NCI-H2081 treated with DMSO at 0.1 percent for 48 hours (cell line): ENCODE measurements at places on chromosomes 4 and X.

DNA sequence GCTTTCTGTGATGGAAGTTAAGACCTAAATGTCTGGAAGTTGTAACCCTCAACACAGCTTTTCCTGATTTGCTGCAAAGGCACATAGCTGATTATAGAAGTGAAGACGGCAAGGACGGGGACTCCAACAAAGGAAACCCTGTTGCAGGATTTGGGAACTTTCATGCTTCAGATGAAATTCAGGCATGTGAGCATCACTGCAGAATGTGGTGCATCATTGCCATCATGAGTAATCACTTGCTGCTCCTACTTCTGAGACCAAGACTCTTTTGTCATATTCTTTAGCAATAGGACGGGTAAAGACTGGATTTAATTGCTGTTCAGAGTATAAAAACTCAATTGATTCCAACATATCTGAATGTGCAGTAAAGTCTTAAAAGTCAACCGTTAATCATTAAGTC, 35.8 kb downstream of the YIPF6 start:
- no peak for DNase-seq

- DNase-seq = no peak
These were observed 124.2 kb upstream of the MBNL3 start for GRCh38 chrX:132612821-132613564.

- DNase-seq = no peak
These were observed 213.9 kb downstream of the DHX15 start for GRCh38 chr4:24370421-24370820.

DNA sequence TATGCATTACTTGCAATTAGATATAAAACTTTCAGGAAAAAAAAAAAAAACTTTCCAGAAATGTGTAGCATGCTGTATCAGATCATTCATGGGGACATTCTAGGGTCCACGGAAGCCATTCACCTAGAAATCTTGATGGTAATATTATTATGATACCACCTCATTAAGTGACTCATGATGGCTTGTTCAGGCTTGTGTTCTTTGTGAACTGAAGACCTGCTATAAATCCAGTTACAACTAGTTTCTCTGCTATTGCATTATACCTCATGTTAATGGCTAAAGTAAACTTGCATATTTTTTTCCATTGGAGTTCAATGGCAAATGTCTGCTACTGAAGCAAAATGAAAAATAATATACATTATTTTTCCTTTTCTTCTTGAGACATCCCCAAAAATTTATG, 35.3 kb upstream of the PTPN13 start:
- no peak for DNase-seq

DNA sequence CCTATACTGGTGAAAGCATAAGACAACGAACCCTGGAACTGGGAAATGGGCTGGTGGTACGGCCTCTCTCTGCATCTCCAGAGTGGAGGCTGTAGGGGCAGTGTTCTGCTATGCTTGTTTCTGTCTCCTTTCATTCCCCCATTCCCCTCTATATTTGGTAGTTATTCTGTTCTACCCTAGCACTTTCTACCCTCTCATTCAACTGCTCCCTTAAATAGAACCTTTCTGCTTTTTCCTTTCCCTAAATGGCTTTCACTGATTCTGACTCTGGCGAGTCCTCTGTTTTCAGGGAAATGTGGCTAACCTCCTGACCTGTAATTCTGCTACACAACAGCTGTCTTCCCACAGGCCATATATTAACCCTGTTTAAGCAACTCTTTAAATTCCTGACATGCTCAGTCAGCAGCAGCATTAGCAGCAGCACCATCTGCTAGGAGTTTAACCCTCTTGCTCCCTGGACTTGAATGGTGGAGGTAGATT, 94.2 kb downstream of the CXCL13 start:
- no peak for DNase-seq

DNA sequence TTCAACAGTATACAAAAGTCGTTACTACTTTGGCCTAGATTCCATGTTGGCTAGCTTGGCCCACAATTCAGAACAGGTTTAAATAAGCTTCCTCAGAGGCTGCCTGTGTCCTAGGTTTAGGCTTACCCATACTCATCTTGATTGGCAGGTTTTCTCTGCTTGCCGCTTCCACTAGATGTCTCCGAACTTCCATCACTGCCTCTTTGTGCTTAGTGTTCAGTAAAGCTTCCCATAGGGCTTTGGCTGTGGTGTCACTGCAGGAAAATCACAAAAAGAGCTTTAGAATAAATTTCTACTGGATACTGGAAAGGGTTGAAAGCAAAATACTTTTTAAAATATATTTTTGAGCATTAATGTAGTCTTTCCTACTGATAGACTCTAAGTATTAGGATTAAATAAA, 52.4 kb downstream of the SCFD2 start:
- DNase-seq = no peak

- DNase-seq = no peak
These were observed 33.5 kb downstream of the PTPN13 start for GRCh38 chr4:86627462-86628135.

GRCh38 chr4:86720508-86721068, 126.5 kb downstream of the PTPN13 start:
- DNase-seq = no peak

DNA sequence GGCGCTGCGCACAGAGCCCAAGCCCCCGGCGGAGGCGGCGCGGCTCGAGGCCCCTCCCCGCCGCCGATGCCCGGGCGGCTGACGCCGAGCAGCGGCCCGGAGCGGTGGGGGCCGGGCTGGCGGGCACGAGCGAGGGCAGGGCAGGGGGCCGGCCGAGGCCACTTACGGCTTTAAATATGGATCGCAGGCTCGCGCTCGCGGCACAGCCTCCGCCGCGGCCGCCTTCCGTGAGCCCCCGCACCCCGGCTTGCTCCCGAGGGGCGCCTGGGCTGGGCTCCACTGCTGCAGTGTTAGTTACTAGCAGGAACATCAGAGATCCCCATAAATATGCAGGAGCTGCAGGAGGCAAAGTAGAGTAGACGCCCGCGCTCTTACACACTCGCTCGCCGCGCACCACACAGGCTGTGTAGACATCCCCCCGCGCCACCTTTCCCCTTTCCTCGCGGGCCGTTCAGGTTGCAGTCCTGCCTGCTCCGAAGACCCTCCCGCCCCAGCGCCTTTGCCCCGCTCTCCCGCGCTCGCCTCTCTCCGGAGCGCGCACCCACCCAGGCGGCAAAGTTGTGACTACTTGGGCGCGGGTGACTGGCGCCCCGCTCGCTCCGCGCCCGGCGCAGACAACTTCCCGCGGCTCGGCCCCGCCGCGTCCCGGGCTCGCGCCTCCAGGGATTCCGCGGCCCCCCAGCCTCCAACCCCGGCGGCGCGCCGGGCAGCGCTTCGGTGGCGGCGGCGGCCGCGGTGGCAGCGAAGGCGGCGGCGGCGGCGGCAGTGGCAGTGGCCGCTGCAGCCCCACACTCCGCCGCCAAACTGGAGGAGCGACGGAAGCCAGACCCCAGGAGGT, 152.0 kb upstream of the SLC4A4 start:
- no peak for DNase-seq

DNA sequence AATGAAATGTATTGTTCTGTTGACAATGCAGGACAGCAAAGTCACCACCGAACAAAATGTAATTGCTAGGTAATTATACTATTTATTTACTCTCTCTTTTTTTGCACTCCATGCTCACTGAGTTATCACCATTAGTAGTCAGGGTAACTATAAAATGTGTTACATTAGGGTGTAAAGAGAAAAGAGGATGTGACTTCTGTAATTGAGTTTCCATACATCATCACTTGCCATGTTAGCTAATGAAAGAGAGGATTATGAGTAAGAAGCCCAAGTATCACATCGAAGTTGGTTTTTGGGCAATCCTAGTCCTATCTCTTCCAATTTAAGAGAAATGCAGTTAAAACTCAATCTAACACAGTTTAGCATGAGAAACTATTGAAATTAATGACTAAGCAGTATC, 7.6 kb downstream of the ZXDA start:
- DNase-seq = no peak

- no peak for DNase-seq
These were observed 107.7 kb downstream of the FRMPD4 start for GRCh38 chrX:12245650-12246645.

GRCh38 chrX:119758731-119759247, 401 bp downstream of the SOWAHD start:
- DNase-seq = no peak

- no peak for DNase-seq
These were observed 5.0 kb upstream of the TRPC5 start for GRCh38 chrX:112087545-112087944.

- no peak for DNase-seq
These were observed 17.2 kb downstream of the RAB33B start for GRCh38 chr4:139470997-139471665.

GRCh38 chrX:42089031-42089430, 165.7 kb upstream of the CASK start:
- no peak for DNase-seq
